ENCODE measurements at places on chromosomes 2 and 18.

GRCh38 chr2:57075226-57075625, 891.4 kb downstream of the CCDC85A start:
- no peak for DNase-seq

GRCh38 chr18:73662421-73662820, 485.2 kb downstream of the FBXO15 start:
- no peak for DNase-seq

DNA sequence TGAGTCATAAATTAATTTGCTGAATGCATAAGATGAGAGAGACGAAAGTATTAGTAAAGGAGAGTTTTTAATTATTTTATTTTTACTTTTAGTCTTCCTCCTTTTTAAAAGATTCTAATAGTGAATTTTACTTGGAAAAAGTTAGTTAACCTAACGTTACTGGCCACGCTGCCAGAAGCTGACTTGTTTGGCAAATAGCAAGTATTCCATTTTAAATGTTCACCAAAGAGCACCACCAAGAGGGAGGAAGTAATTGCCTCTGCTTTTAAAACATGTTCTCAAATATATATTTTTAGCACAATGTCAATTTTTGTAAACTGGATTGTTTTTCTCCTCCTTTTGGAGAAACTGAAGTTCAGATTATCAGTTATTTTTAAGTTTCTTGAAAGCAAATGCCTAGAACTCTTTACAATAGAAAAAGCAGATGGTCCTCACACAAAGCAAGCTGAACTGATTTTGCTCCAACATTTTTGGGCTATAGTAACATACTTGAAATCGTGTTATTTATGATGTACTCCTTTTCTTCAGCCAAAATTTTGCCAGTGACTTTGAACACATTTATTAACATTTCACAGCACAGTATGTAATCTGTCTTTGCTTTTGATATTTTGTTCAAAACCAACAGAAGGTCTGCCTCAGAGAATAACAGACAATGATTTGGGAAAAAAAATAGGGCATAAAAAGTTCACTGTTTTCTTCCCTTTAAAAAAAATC, 1311.0 kb upstream of the FAM98A start:
- no peak for DNase-seq

GRCh38 chr2:143210446-143210819, 81.2 kb downstream of the ARHGAP15 start:
- no peak for DNase-seq

- DNase-seq = no peak
Measured at GRCh38 chr2:133666621-133667020, 98.4 kb upstream of the NCKAP5 start.

- DNase-seq = no peak
Measured at GRCh38 chr18:11520536-11520935, 88.9 kb upstream of the SLC35G4 start.

GRCh38 chr2:113920996-113921395, 31.1 kb downstream of the ACTR3 start:
- DNase-seq = no peak

- DNase-seq = no peak
Measured at GRCh38 chr2:149271575-149271974, 58.8 kb upstream of the LYPD6 start.

DNA sequence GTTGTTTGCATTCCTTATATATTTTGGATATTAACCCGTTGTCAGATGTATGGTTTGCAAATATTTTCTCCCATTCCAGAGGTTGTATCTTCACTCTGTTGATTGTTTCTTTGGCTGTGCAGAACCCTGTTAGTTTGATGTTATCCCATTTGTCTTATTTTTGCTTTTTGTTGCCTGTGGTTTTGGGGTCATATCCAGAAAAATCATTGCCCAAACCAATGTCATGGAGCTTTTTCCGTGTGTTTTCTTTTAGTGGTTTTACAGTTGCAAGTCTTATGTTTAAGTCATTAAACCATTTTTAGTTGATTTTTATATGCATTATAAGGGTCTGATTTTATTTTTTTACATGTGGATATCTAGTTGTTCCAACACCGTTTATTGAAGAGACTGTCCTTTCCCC, 35.8 kb downstream of the PPIG start:
- no peak for DNase-seq

- DNase-seq = no peak
Measured at GRCh38 chr2:212549941-212550340, 11.3 kb upstream of the ERBB4 start.
